ENCODE measurements at places on chromosomes 4 and X. TPM values are rescaled to one million over a fixed set of nuclear protein-coding genes. Genes with fewer than 3 reads are reported as not detected.

DNA sequence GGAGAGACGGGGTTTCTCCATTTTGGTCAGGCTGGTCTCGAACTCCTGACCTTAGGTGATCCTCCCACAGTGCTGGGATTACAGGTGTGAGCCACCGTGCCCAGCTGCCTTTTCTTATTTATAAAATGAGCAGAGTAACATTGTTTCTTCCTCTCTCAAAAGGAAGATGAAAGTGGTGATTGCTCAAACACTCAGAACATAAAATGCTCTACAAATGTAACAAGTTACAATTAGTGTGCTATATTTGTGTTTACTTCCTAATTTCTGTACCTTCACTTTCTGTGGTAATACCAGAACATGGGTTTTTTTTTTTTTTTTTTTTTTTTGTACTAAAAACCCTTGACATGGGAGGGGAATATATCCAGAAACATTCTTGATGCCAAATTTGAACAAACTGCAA, 197.9 kb downstream of the MGST2 start:
- no peak for ATAC-seq

The AKAP14 gene
- total RNA-seq, result not detected

- ATAC-seq, result no peak
Measured at GRCh38 chrX:148976571-148977400, 476.4 kb downstream of the AFF2 start.

The USP17L28 gene
- total RNA-seq, result not detected

GRCh38 chr4:48403358-48403757, 62.0 kb downstream of the SLAIN2 start:
- ATAC-seq, result no peak

GRCh38 chrX:5876984-5877596, 351.6 kb downstream of the NLGN4X start:
- ATAC-seq, result no peak

- no peak for ATAC-seq
Measured at GRCh38 chrX:48497871-48498270, 10.9 kb upstream of the PORCN start.
